ENCODE measurements at places on chromosomes 2 and 18.

DNA sequence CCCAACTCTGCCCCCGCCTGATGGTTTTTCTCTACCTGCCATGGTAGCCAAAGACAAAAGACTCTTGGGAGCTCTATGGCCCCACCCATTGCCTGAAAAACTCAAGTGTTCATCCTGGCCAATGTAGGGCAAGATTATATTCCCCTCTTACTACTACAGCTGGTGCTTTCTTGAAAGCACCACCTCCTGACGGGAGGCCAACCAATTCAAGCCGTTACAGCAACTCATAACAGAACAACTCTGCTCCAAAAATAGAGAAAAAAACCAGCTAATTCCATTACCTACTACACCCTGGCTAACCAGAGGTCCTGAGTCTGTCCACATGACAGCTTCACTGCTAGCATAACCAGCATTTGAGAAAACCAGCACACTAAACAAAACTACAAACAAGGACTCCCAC lies 127.5 kb upstream of the GAREM1 start:
- no peak for DNase-seq

DNA sequence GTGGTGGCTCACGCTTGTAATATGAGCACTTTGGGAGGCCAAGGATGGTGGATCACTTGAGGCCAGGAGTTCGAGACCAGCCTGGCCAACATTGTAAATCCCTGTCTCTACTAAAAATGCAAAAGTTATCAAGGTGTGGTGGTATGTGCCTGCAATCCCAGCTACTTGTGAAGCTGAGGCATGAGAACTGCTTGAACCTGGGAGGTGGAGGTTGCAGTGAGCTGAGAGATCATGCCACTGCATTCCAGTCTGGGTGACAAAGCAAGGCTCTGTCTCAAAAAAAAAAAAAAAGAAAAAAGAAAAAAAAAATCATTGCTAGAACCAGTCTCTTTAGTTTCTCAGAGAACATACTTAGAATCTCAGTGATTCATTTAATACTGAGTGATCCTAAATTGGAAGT lies 217.1 kb downstream of the DYM start:
- DNase-seq = no peak

GRCh38 chr2:127197475-127198385 lies 22.4 kb downstream of the CYP27C1 start:
- DNase-seq = peak; percentile 6

- no peak for DNase-seq
These were observed 17.5 kb downstream of the STAT1 start for GRCh38 chr2:190996338-190996946.

DNA sequence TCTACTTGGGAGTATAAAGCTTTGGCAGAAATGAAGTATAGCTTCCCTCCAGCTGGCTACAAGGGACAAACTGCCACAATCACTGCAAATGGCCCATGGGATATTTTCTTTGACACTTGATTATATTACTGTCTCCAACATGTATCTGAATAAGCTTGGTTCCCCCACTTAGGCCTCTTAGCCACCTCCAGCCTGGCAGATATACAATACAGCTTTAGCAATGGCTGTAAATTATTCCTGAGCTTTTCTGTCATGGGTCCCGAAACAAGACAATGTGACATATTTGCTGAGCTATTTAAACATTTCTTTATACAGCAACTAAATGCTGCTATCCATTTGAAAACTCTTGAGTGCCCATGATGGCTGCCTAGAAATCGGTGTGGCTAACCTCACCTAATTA lies 406.2 kb downstream of the SUCLG1 start:
- no peak for DNase-seq

GRCh38 chr18:65990944-65991708 lies 240.3 kb downstream of the CDH7 start:
- no peak for DNase-seq

GRCh38 chr2:177432703-177433102 lies 40.1 kb downstream of the AGPS start:
- DNase-seq = no peak

DNA sequence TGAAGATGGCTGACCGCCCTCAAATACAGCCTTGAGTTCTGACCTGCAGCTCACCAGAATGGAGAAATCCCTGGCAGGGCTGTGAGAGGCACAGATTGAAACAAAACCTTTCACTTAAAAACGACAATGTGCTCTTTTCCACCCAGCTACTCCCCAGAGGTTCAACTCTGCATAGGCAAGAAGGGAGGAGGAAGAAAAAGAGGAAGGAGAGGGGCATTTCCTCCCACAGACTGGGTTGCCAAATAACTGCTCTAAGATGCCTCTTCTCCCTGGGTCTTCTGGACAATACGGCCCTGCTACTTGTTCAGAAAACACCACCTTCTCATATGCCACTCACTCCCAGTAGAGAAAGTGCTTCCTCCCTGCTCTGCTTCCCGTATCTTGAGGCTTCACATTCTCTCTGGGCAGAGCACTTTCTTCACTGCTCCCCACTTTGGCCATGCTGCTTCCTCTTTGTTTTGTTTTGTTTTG lies 136.4 kb upstream of the SLC1A4 start:
- no peak for DNase-seq

- no peak for DNase-seq
These were observed 654 bp downstream of the PIK3C3 start for GRCh38 chr18:41955688-41956087.

- DNase-seq = no peak
These were observed 26.3 kb downstream of the PAX3 start for GRCh38 chr2:222272446-222273015.

DNA sequence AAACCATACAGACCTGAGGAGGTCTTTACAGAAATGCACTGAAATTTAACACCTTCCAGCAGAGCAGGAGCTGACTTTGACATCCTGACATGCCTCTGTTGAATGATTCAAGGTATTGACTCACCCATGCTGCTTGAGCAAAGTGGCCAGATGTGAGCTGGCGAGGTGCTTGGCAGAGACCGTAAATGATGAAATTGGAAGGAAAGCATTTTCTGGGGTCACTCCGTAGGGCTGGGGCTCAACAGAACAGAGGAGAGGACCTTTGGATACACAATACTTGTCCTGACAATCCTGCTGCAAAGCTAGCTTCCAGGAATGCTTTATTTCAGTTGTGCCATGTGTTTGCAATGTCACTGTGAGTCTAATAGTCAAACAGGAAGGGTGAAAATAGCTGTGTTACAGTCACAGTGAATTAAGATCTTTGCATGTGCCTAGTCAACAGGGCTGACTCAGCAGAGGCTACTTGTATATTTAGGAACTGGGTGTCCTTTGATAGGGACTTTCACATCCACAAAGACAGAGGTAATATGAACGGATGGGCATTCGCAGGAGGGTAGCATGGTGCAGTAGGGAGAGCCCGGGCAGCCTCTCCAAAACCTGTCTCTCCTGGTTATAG lies 31.6 kb upstream of the NCK2 start:
- no peak for DNase-seq

GRCh38 chr2:28025123-28025522 lies 134.6 kb downstream of the BABAM2 start:
- no peak for DNase-seq

DNA sequence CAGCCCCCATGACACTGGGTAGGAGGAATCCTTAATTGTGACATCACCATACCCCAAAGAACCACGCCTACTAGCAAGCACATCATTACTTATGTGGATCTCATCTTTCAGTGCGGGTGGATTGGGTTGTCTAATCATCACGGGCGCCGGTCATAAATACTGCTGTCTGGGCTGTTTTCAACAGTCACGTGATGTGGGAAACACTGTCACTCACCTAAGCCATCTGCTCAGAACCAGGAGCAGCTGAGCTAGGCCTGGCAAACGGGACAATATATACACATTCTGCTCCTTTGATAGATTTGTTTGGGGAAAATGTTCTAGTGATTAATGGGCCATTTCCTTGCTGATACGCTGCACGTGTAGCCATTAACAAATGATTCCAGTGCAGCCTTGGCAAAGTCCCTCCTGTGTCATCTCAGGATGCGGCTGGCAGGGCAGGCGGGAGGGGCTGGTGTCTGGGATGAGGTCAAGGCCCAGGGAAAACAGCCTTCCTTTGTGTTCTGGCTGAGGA lies 145.9 kb upstream of the COPS8 start:
- DNase-seq = no peak

DNA sequence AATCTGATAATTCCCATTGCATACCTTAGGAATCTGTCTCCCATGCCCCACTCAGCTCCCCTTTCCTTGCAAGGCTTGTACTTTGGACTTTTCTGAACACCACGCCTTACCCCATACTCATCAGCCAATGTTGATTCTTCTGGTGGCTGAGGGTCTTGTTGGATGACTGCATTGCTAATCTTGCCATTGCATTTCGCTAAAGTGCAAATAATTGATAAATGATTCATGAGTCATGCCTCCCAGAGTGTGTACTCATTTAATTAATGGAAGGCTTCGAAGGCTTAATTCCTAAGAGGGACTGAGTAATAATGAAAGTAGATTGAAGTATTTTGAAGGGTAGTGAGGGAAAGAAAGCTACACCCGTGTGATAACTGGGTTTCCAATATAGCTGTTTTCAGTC lies 28.0 kb upstream of the PPP1R1C start:
- DNase-seq = no peak

GRCh38 chr18:48902023-48902855 lies 48.5 kb downstream of the SMAD7 start:
- DNase-seq = no peak

GRCh38 chr2:192067631-192068030 lies 127.1 kb downstream of the TMEFF2 start:
- no peak for DNase-seq

DNA sequence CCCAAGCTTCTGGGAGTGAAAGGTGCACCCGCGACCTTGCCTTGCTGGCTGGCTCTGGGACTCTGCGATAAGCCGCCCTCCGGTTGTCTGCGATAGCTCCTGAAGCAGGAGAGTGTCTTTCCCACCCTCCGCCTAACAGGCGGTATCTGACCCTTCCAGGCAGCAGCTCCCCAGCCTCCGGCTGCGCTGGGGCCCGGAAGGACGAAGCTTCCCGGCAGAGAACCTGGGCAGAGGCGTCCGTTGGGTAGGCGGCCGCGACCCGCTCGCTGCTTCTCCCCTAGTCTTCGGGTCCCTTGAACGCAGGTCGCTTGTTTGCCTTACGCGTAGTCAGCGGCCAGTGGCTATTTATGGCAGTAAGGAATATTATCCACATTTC lies 446 bp upstream of the RHBDD1 start:
- DNase-seq = peak; percentile 62

GRCh38 chr2:150729495-150729955 lies 242.1 kb upstream of the RND3 start:
- no peak for DNase-seq

DNA sequence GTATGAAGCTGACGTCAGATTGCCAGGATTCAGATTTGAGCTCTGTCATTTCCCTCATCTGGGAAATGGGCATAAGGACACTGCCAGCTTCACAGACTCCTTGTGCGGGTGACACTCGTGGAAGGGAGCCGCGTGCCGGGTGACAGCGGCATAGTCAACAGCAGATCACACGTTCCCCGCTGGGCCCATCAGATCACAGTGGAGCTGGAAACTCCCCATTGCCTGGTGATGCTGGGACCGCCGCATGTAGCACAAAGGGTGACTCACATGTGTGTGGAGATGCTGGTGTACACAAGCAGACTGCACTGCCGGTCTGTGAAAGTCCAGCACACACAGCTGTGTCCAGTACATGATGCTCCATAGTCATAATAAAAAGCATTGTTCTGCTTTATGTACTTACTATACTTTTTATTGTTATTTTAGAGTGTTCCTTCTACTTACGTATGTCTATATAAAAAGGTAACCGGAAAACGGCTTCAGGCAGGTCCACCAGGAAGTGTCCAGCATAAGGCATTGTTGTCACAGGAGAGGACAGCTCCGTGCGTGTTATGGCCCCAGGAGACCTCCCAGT lies 31.8 kb downstream of the SALL3 start:
- DNase-seq = no peak

DNA sequence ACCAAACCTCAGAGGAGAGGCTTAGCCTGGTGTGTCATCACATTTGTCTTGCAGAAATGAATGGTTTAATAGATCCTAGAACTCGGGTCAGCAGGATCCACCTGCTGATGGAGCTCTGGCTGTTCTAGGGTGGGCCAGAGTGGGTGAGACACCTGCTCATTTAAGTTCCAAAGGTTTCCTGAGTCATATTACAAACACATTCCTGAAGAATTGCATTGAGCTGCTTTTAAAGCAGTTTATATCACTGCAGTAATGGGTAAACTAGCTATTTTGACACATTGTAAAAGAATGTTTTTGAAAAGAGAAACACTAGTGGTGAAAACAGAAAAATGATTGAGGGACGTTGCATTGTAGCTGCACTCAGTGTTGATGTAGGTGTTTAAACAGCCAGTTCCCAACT lies 175.3 kb upstream of the TCF4 start:
- no peak for DNase-seq

DNA sequence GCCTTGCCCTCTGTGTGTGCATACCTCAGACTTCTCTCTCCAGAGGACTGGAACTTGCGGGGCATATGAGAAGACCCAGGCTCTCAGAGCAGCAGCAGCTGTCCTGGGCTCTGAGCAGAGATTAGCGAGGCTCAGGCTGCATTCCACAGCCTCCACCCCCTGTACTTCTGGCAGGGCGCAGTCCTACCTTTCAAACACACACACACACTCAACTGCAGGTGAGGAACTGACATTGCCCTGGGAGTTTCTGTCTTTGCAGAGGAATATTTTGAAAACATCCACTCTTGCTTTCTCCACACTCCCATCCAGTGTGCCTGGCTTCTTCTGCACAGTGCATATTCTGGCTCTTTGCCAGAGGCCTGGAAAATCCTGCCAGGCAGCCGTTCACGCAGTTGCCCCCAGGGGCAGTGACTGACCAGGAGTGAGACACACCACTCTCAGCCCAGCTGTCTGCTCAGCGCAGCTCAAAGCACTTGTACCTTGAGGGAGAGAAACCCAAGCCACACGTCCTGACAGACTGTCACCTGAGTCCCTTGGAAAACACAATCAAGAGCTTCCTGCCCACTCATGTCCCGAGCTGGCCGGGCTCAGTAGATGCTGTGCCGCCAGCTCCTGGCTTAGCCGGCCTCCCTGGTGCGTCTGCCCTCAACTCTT lies 460.8 kb downstream of the RNF144A start:
- DNase-seq = no peak

DNA sequence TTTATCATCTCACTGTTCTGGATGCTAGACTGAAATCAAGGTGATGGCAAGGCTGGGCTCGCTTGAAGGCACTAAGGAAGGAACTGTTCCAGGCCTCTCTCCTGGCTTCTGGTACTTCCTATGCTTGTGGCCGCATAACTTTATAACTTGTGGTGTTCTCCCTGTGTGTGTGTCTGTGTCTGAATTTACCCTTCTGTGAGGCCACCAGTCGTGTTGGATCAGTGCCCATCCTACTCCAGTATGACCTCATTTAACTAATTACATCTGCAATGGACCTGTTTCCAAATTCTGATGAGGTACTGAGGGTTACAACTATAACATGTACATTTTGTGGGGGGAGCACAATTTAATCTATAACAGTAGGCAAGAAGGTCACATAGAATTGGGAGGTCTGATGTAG lies 41.6 kb downstream of the LYPD6B start:
- DNase-seq = no peak

- no peak for DNase-seq
These were observed 82.9 kb downstream of the ACTR3 start for GRCh38 chr2:113972766-113973165.
